ENCODE measurements at places on chromosomes 5 and 9.

GRCh38 chr9:76438841-76439588 lies 20.0 kb upstream of the GCNT1 start:
- no peak for DNase-seq

DNA sequence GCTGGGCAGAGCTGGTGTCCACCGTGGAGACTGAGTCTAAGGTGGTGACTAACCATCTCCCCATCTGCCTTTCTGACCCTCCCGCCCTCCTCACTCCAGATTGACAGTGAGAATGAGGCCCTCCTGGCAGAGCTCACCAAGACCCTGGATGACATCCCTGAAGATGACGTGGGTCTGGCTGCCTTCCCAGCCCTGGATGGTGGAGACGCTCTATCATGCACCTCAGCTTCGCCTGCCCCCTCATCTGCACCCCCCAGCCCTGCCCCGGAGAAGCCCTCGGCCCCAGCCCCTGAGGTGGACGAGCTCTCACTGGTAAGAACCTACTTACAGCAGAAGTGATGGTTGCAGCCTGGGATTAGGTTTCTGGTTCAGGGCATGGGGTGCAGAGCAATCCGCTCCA lies 96.5 kb downstream of the PPARGC1B start:
- no peak for DNase-seq

DNA sequence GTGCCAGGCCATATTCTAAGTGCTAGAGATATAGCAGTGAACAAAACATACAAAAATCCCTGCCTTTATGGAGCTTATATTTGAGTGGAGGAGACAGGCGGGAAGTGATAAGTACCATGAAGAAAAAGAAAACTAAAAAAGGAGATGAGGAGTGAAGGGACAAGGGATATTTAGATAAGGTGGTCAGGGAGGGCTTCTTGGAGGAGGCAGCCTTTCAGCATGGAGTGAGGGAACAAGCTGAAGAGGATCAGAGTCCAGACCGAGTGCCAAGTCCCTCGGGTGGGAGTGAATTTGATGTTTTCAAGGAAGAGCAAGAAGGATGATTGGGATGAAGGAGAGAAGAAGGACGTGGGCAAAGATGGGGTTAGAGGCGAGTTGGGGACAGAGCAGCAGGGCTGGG lies 190.5 kb downstream of the FSTL4 start:
- no peak for DNase-seq

DNA sequence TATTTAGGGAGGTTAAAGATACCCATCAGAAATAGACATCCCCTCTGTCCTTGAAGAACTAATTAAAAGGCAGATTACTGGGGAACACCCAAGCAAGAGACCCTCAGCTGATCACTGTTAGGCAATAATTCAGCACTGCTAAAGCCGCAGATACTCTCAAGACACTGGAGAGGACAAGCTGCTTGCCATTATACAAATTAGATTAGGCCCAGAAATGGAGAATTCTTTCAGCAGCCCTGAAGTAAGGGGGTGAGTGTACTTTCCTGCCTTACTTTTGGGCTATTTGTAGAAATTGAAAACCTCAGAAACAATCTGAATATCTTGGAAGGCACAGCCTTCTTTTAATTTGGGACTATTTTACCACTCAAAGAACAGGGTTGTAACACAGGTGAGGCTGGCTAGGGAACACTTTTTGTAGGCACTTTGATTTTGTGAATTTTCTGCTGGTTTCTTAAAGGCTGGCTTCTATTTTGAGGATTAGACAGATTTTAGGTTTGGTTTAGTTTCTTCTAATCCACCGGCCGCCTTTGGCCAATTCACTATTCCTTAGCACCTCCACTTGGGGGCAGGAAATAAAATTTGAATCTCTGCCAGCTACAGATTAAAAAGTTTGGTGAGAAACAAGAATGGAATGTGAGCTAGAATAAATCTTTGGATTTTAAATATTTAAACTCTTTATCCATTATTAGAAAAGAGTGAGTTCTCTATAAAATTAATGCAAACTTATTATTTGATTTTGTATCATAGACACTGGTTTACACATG lies 106.0 kb downstream of the SMARCA2 start:
- no peak for DNase-seq

GRCh38 chr9:34526026-34526425 lies 3.2 kb upstream of the ENHO start:
- DNase-seq = no peak

DNA sequence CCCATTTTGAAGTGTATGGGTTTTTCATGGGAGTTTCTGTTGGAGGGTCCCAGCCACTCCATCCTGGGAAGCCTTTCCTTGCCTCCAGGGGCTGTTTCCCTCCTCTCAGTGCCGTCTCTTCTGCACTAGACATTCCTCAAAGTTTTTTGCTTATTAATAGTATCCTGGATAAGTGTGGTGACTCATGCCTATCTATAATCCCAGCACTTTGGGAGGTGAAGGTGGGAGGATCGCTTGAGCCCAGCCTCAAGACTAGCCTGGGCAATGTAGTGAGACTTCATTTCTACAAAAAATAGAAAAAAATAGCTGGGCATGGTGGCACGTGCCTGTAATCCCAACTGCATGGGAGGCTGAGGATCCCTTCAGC lies 43.1 kb downstream of the RALGPS1 start:
- DNase-seq = no peak

- no peak for DNase-seq
These were observed 77.8 kb downstream of the ZCCHC7 start for GRCh38 chr9:37198039-37198729.

DNA sequence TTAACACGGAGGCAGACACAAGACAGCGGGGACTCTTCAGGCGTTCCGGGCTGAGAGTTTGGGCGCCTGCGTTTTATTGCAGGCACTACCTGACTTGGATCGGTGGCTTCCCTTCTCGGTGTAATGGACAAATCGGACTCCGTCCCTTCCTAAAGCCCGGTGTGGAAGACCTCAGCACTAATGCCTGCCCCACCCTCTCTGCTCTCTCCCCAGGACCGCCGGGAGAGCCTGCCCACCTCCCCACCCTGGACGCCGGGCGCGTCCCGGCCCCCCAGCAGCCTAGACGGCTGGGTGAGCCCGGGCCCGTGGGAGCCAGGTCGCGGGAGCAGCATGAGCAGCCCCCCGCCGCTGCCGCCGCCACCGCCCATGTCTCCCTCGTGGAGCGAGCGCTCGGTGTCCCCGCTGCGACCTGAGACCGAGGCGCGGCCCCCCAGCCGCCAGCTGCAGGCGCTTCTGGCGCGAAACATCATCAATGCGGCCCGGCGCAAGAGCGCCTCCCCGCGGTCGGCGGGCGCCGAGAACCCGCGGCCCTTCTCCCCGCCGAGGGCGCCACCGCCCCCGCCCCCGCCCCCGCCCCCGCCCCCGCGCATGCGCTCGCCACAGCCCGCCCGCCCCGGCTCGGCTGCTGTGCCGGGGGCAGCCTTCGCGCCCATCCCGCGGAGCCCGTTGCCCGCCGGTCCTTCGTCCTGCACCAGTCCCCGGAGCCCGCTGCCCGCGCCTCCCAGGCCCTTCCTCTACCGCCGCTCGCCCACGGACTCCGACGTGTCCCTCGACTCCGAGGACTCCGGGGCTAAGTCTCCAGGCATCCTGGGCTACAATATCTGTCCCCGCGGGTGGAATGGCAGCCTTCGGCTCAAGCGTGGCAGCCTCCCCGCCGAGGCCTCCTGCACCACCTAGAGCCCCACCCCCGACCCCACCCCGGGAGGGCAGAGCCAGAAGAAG lies 4.6 kb upstream of the MYOZ3 start:
- DNase-seq = peak; percentile 90

DNA sequence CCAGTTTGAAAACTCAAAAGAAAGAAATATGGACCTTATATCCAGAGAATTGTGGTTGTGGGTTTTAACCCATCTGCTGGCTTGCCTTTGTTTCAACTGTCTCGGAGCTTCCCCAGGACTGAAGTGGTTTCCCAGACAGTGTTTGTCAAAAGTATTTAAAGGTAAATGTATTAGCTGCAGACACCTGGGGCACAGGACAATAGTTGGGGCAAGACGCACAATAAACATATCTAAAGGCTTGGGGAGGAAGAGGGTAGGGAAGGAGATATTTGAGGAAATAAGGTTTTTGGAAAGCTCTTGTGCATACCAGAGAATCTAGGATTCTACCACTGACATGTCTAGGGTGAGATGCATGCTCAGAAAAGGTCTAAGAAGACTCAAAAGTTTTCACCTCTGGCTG lies 99.0 kb downstream of the ADAMTS2 start:
- no peak for DNase-seq

- DNase-seq = no peak
These were observed 500.6 kb downstream of the EBF1 start for GRCh38 chr5:158599157-158599556.

GRCh38 chr9:36698984-36699383 lies 126.3 kb downstream of the MELK start:
- DNase-seq = no peak

DNA sequence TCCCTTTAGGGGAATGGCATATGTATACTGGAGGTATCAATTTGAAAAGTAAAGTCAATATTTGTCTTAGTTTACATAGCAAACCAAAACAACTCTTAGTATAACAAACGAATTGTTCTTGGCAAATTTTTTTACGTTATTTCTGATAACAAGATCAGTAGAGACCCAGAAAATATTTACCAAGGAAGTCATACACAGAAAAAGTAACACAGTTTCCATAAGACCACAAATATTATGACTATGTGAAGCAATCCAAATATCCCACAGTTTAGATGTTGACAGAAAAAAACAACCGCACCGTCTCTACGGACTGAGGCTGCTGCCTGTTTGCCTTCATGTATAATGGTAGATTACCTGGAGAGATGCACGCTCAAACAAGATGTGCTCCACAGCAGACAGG lies 46.5 kb upstream of the DAPK1 start:
- no peak for DNase-seq

DNA sequence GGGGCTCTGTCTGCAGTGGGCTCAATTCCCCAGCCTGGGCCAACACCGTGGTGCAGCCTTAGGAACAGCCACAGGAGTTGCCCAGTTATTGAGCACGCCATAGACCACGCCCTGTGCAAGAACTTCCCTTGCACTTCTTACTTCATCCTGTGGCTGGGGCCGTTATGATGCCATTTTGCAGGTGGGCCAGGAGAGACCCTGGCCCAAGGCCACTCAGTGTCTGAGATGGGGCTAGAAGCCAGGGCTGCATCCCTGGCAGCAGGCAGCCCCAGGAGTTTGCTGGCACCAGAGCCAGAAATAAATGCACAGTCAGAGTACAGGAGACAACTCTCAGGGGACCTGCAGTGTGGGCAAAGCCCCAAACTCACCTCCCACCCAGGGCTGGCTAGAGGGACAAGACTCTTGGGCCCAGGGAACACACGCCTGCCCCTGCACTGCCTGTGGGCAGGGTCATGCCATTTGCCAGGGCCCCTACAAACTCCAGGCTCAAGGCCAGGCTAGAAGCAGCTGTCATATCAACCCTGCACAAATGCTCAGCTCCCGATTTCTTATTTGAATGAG lies 6.7 kb downstream of the CORO2A start:
- no peak for DNase-seq

DNA sequence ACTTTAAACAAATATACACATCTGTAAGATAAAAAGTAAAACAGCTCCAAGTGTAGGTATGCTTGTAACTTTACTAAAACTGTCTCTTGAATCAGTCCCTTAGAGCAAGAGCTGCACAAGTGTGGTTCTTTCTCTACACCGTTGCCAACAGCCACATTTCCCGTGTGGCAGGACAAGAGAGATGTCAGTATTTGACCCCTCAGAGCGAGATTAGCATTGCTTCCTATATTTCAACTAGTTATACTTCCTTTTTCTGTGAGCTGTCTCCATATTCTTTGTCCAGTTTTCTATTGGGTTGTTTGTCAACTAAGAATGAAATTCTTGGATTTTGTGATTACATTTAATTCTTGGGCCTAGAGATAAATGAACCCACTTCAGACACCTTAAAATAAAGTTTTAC lies 8.0 kb downstream of the PLIN2 start:
- no peak for DNase-seq

DNA sequence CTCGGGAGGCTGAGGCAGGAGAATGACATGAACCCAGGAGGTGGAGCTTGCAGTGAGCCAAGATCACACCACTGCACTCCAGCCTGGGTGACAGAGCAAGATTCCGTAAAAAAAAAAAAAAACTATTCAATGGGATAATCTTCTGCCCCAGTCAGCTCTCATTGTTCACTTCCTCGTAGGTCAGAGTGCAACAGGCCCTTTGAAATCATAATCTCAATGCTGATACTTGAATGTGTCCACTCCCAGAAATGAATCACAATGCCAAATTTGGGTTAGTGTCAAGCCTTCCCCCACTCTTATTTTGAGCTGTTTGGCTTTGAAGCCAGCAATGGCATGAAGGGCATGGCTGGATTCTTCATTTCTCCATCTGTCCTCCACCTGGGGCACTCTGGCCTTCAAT lies 610.3 kb upstream of the KLF4 start:
- peak; percentile 9 for DNase-seq

GRCh38 chr9:27037499-27037898 lies 32.0 kb upstream of the LRRC19 start:
- no peak for DNase-seq

DNA sequence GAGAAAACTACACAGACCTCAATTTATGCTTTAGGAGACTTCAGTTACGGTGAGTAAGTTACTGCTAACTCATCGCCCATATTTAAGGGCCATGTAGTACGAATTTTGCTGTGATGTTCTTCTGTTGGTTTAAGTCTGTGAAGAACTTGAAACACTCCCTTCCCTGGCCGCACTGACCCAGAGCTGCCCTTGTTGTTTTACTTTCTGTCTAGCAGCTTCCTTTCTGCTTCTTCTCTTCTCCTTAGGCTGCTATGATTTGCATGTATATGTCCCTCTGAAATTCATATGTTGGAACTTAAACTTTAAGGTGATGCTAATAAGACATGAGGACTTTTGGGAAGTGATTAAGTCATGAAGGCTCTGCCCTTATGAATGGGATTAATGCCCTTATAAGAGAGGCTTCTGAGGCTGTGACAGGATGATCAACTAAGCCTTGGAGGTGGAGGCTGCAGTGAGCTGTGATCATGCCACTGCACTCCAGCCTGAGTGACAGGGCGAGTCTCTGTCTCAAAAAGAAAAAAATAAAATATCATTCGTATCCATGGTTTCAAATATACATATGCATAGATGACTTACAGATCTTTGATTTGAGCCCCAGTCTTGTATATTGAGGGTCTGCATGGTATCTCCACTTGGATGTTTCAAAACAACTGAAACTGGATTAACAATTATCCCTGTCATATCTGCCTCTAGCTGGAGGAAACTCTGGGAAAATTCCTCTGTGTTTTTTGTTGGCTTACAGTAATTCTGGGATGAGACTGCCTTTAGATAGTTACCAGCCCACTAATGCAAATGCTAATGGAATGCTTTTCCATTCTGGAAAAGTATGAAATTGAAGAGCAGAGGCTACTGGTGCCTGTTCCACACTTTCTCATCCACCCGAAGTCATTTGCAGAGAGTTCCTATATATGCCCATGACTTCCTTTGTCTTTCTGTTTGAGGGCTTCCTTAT lies 263.4 kb upstream of the ACTBL2 start:
- DNase-seq = no peak

- DNase-seq = peak; percentile 90
These were observed 5.4 kb upstream of the NRARP start for GRCh38 chr9:137307255-137308056.

DNA sequence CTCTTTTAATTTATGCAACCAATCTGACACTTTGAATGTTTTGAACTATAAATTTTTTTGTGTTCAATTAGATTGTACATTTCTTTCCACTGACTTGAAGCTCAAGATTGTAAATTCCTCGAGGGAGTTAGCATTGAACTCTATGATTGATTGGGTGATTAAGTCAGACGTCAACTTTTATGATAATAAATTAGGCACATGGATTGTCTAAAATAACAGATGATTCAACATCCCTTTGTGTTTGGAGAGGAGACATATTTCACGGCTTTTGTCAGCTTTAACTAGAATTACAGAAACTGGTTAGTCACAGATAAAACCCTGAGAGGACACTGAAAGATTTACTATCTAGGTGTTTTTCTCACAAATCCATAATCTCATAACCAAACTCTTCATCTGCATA lies 32.7 kb upstream of the TXNDC8 start:
- no peak for DNase-seq

- DNase-seq = no peak
These were observed 62.0 kb upstream of the ZNF354B start for GRCh38 chr5:178797546-178798440.

Data from small intestine (tissue), 16 donors.